ENCODE measurements at places on chromosomes 1 and 21.

GRCh38 chr1:115867216-115867615, 26.3 kb upstream of the NHLH2 start:
- no peak for DNase-seq

- DNase-seq: no peak
Observed at GRCh38 chr21:16570856-16571255, 841.1 kb downstream of the USP25 start.

GRCh38 chr1:25854554-25854953, 4.7 kb downstream of the AUNIP start:
- DNase-seq: no peak

DNA sequence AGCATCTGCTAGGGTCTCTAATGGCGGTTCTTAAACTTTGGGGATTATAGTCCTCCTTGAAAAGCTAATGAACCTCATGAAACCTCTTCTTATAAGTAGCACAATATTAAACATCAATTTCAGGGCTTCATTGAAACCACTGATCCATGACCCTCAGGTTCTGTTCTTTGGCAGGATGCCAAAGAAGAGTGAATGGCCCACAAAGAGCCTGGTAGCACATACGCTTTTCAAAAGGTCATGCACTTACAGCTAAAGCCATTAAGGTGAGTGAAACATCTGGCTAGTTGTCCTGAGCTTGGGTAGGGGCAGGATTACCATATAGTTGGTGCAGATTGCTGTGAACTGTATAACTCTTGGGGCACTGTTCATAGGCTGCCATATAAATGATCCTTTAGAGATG, 42.3 kb downstream of the MDM4 start:
- no peak for DNase-seq

DNA sequence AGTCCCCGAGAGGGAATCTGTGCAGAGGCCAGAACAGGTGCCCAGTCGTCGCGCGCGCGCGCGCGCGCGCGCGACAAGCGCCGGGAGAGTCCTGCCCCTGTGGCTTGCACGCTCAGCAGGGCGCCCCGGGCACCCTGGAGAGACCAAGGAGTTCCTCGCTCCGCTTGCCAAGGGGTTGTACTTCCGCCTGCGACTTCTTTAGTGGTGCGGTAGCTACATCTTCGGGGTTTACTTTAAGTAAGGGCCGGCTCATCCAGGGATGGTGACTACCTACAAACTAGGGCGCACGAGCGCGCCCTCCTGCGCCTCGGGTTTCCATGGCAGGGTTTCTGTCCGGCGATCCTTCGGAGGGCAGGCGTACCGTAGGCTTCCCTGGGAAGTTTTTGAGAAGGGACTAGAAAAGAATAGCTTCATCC, 1.4 kb downstream of the LHX4 start:
- peak; percentile 70 for DNase-seq

DNA sequence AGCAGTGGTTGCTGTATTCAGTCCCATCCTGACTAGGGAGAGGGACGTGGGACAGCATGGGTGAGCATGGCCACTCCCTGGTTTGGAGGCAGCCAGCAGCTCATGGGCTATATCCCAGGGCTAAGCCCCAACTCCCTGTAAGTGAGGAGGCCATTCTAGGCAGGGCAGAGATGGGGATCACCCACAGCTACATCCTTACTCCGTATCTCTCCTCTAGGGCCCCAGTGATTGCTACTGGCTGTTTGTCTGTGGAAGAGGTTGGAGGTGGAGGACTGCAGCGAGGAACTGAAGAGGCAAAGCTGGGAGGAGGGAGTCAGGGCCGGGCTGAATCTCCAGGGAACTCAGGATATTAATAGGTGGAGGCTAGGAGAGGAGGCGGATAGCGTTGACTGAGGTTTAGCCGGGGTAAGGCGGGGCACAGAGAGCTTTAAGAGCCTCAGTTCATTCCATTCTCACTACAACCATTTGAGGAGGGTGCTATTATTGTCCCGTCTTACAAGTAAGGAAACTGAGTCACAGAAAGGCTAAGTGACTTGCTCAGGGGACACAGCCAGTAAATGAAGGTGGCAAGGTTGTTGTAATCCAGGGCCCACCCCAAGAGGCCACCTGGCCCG, 6.8 kb downstream of the OLIG2 start:
- DNase-seq: peak; percentile 30
